ENCODE measurements at places on chromosomes 1 and 21.

GRCh38 chr1:2971101-2971501 is 50.2 kb upstream of the ACTRT2 start:
- no peak for DNase-seq

DNA sequence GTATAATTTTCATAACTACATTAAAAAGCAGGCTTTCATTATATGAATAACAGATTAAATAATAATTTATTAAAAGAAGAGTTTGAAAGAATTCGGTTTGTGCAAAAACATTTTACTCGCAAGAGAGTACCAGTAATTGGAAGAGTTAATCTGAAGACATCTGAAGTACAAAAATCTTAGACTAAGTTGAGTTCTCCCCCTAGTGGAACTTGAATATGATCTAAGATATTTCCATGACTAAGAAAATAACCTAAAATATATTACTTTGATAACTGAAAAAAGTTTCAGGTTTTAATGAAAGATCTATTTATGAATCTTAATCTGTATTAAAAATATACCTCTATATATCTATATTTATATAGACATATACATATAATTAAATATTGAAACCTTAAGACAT is 112.5 kb upstream of the GFI1 start:
- no peak for DNase-seq

DNA sequence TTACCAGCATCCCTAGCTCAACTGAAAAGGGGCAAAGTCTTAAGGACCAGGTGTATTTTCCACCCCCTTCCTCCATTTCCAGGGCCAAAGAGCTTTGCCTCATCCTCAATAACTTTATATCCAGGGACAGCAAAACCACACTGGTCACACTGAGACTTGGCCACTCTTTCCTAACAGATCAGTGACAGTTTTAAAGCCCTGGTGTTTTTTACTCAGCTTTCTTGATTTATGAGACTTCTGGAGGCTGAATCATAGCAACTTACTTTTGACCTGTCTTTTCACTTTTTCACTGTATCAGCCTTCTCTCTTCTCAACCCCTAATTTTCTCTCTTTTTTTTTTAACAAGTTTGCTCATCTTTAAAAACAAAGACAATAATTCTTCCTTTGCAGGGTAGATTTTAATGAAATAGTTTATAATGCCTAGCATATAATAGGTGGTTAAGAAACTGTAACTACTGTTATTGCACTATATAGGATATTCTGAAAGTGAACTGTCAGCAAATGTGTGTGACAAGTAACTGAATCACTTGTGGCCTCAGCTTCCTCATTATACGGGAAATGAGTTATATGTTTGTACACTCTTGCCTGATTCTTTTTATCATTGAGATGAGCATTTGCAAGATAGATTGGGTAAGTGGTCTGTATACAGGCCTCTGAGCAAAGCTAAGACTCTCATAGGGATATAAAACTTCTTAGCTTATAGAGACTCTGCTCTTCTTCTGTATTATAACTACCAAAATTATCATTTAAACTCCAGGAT is 19.7 kb upstream of the DYNLT5 start:
- DNase-seq: no peak

- DNase-seq: no peak
Observed at GRCh38 chr21:31151156-31152045, 113.1 kb upstream of the KRTAP19-8 start.

- DNase-seq: no peak
Observed at GRCh38 chr21:17146426-17146825, 366.4 kb upstream of the CXADR start.

GRCh38 chr1:100383743-100384405 is 31.6 kb downstream of the CDC14A start:
- DNase-seq: no peak

GRCh38 chr1:43453442-43454269 is at the start of gene HYI:
TSS of gene HYI (minus strand) at chr1:43453931. CDS start at chr1:43453793, 138 bp downstream.
- no peak for DNase-seq

DNA sequence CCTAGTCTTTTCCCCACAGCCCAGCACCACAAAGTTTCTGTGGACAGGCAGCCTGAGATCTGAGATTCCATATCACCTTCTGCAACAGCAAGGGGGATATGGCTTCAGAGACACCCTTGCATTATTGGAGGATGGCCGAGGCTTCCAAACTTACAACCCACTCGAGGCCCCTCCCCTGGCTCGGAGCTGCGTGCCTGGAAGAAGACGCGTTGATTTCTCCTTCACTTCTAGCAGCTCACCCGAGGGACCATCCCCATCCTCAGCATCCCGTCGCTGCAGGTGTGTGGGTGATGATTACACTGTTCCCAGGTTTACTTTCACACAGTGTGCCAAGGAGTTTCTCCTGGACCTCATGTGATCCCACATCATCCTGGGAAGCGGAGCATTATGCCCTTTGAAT is 277.9 kb downstream of the MATN1 start:
- no peak for DNase-seq

DNA sequence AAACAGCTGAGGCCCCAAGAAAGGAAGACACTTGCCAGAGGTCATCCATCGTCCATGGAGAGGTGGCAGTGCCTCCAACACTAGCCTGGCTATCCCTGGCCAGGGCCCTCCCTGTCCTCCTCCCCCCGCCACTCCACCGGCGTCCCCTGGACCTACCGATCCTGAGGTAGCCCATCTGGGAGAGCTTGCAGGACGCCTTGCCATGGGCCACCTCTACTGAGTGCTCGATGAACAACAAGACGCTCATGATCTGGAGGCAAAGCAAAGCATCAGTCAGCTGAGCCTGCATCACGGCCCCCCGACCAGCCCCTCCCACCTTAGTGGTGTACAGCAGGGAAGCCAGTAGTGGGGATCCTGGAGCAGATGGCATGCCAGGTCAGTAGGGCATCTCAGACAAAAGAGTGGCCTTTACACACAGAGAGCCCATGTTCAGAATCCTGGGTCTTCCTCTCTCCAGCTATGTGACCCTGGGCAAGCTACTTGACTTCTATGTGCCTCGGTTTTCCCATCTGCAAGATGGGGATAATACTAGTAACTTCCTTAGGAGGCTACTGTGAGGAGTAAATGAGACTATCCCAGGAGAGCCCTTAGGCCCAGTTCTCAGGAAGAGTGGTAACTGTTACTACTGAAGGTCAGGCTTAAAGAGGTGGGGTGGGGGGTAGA is 15.1 kb downstream of the LAPTM5 start:
- no peak for DNase-seq

- no peak for DNase-seq
Observed at GRCh38 chr1:236835491-236835890, 40.4 kb downstream of the MTR start.

- DNase-seq: no peak
Observed at GRCh38 chr1:24156542-24157260, 13.8 kb upstream of the IL22RA1 start.

- DNase-seq: no peak
Observed at GRCh38 chr1:34127006-34128000, 37.7 kb downstream of the CSMD2 start.

Data from 8988T (cell line).